Stimulated activated CD4-positive, alpha-beta T cell treated with anti-CD3 and anti-CD28 coated beads, TNF-alpha, amount 100 ng/mL, for 24 hours (primary cell): ENCODE measurements at places on chromosomes 16 and 17.

DNA sequence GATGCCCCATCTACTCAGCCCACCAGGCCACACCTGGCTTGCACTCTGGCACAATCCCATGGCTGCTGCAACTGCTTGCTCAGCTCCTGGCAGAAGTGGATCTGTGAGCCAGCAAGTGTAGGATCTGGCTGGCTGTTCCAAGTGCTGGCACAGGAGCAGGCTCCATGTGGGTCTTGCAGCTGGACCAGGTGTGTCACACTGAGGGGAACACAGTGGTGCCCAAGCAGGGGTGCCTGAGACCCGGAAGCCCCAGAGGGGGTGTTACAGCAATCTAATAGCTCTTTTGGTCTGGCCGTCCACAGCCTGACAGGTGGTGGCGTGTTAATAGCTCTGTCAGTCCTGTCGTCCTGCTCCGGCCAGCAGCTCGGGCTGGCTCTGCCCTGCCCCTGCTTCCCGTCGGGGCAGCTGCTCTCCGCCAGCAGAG lies 19.6 kb upstream of the GOT2 start:
- DNase-seq, result no peak

- DNase-seq, result no peak
Measured at GRCh38 chr17:51493206-51493605, 232.9 kb downstream of the UTP18 start.

- no peak for DNase-seq
Measured at GRCh38 chr17:55607731-55608341, 96.6 kb upstream of the SMIM36 start.

GRCh38 chr16:72936408-72936807 lies 111.5 kb downstream of the ZFHX3 start:
- DNase-seq, result no peak

DNA sequence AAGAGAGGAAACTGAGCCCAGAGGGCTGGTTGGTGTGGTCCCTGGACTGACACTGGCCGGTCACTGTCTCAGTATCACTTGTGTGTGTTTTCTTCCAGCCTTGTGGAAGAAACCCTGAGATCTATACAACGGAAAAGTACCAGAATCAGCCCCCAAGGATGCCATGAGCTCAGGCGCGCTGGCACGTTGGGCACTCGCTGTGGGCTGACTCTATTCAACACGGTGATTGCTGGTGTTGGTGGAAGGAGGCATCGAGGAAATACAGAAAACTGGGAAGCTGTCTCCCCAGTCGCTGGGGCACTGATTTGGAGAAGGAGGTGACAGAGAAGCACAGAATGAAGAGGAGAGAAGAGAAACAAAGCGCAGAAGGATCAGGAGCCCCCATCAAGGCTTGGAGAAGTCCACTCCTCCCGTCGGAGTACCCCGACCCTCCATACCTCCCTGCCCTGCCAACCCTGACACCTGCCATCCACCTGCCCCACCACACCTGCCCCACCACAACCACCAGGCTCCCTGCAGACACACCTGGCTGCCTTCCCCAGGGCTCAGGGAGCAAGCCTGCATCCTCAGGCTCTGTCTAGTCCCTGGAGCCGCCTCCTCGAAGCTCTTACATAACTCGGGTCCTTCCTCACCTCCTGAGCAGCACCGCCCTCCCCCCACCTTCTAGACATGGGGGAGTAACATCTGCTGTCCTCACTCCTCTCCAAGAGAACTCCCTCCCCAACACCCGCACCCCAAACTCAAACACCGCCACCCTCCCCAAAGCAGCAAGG lies 66.5 kb downstream of the RBFOX3 start:
- no peak for DNase-seq

DNA sequence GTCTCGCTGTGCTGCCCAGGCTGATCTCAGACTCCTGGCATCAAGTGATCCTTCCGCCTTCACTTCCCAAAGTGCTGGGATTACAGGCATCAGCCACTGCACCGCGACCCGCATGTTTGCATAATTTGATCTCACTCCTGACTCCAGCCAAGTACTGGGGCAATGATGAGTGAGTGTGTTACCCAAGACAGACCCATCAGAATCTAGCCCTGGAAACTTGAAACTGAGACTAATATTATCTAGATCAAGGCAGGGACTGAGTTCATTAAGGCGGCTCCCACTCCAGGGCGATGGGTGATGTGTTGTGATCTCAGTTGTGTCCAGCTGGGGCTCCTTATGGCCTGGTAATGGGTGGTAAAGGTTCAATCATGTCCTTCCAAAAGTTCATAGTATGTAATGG lies 53.4 kb downstream of the EMP2 start:
- no peak for DNase-seq

DNA sequence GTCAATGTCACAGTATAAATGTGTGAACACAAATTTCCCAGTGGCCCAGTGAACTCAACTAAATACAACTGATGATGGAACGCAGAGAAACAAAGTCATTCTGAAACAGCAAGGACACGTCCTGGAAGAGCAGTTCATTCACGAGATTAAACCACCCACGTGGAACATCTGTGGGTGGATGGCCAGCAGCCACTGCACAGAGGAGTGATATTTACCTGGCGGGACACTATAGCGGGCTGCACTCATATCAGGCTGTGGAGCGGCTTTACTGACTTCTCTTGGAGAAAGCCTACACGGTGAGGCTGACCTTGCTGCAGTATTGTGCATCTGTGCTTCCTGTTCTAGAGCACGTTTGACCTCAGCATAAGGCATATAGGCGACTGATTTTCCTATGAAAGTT lies 87.3 kb downstream of the TTC19 start:
- no peak for DNase-seq

GRCh38 chr17:14886200-14886739 lies 378.9 kb downstream of the PMP22 start:
- no peak for DNase-seq

GRCh38 chr17:75476752-75477489 lies 20.5 kb downstream of the TMEM94 start:
- no peak for DNase-seq

- DNase-seq, result no peak
Measured at GRCh38 chr16:87644186-87644585, 41.9 kb downstream of the JPH3 start.

- DNase-seq, result no peak
Measured at GRCh38 chr16:87930456-87930855, 5.9 kb downstream of the CA5A start.

GRCh38 chr16:23516366-23517137 lies 6.3 kb upstream of the GGA2 start:
- DNase-seq, result no peak

DNA sequence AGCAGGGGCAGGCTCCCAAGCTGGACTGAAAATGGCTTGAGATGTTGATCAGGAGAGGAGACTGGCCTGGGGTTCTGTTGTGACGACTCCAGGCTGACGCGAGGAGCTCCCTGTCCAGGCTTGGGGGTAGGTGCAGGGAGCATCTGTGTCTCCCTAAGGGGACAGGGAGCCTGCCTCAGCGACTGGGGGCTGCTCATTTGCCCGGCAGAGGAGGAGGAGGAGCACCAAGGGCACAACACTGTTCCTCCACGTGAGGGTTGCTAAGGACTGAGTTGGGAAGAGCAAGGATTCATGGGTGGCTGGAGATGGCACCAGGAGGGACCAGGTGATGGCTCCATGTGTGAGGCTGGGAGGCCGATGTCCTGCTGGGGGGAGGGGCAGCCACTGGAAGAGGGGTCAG lies 53.3 kb downstream of the USP22 start:
- DNase-seq, result no peak

DNA sequence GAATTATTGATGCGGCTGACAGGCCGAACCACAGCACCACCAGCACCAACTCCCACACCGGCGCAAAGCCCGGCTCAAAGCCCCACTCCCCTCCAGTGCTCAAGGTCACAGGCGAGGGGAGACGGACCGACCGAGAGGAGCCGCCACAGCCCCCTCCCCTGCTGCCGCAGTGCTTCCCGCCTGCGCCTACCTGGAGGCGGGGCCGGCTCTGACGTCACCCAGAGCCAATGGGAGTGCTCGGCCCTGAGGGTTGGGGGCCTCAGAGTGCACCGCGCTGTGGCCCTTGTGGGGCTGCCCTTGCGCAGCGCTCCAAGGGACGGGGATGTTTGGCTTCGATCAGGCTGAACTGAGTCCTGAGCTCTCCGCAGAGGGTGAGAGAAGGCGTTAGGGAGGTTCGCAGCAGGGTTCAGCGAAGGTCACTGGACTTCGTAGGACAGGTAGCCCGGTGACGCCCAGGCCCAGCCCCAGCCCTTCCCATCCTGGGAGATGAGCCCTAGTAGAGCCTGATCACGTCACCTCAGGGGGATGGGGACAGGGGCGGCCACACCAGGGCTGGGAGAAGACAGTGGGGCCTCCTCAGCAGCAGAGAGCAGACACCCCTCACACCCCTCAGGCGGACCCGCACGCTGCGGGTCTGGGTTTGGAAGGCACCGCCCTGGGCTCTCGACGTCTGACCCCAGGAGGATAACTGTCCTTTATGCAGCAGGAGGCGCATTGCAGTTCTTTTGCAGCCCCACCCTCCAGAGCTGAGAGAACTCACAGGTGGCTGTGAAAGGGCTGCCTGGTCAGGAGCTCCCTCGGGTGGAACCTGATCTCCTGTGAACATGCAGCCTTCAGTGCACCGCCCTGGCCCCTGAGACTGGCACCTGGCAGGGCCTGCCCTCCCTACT lies 1.5 kb downstream of the NDRG4 start:
- DNase-seq, result peak; percentile 59

DNA sequence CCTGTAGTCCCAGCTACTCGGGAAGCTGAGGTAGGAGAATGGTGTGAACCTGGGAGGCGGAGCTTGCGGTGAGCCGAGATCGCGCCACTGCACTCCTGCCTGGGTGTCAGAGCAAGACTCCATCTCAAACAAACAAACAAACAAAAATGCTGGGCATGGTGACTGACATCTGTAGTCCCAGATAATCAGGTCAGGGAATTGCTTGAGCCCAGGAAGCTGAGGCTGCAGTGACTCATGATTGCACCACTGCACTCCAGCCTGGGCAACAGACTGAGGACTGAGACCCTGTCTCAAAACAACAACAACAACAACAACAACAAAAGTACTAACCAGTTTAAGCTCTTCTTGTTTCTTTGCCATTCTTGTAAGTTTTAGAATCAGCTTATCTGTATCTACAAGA lies 383.0 kb upstream of the PMFBP1 start:
- no peak for DNase-seq

DNA sequence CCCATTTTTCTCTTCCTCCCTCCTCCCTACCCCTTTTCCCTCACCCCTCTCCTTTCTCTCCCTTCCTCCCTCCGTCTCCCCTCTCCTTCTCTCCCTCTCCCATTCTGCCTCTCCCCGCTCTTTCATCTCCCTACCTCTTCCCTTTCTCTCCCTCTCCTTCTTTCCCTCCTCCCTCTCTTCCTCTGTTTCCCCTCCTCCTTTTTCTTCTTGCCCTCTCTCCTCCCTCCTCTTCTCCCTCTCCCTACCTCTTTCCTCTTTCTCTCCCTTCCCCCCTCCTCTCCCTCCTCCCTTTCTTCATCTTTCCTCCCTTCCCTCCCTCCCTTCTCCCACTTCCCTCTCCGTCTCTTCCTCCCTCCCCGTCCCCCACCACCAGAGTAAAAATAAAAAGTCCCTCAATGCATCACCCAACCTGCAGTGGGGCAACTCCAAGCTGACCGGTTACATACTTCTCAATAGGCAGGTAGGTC lies 10.4 kb downstream of the CHD9NB start:
- no peak for DNase-seq

DNA sequence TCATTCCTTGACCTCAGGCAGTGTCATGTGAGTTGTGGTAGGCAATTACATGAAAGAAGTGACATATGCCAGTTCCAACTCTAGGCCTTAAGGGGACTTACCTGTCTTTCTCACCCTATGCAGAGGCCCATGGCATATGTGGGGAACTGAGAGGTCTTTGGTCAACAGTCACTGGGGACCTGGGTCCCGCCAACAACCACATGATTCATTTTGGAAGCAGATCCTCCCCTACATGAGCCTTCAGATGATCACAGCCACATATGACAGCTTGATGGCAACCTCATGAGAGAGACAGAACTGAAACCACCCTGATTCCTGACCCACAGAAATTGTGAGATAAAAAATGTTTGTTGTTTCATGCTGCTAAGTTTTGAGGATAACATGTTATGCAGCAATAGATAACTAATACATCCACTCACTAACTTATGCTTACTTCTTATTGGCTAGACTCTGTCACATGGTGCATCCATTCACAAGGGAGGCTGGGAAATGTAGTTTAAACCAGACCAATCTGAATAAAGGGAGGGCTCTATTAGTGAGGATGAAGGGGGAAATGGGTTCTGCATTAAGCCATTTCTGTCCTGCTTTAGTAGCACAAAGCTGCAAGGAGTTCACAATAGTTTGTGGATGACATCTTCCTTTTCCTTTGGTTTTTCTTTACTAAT lies 298.2 kb downstream of the HAPSTR1 start:
- DNase-seq, result no peak

- no peak for DNase-seq
Measured at GRCh38 chr16:89574681-89575246, 794 bp upstream of the CPNE7 start.

GRCh38 chr17:55588446-55589242 lies 77.4 kb upstream of the SMIM36 start:
- DNase-seq, result no peak

- DNase-seq, result no peak
Measured at GRCh38 chr17:30323262-30323894, 10.5 kb downstream of the TMIGD1 start.

DNA sequence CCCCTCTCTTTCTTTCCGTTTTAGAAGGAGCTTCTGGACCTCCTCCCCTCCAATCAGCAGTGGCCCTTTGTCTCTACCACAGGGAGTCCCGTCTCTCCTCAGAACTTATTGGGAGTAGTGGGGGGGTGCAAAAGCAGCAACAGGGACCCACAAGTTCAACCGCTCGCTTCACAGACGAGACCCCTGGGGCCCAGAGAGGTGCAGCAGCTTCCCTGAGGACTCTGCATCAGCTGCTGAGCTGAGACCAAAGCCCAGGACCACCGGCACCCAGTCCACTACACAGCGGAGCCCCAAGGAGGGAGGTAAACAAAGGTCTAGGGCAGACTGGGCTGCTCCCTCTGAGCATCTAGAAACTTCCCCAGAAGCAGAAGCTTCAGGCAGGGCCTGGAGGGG lies 123.9 kb downstream of the SDK2 start:
- DNase-seq, result no peak

- DNase-seq, result no peak
Measured at GRCh38 chr16:79334127-79334526, 266.4 kb downstream of the MAF start.

- DNase-seq, result no peak
Measured at GRCh38 chr16:8958344-8959167, 5.2 kb downstream of the USP7 start.

DNA sequence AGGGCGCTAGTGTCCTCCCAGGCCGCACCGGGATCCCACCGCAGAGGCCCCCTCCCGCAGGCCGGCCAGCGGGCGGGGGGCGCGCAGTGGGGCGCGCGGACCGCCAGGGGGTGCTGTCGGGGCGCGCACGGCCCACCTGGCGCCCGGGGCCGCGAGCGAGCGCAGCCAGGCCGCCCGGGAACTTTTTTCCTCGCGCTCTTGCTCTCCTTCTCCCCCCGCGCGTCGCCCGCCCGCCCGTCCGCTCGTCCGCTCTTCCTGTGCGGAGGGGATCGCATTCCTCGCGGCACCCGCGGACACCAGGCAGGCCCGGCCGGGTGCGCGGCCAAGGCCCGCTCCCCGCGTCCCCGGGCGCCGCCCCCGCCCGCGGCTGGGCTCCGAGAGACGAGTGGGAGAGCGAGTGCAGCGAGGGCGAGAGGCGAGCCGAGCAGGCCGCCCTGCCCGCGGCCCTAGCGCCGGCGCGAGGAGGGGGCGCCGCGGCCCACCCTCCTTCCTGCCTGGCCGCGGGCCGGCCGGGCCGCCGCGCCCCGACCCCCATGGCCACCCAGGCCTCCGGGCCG lies at the start of gene RAI1:
Gene RAI1 (plus strand): TSS at position 272 of the 557 bp plus-strand sequence. CDS start 111,491 bp downstream, outside the sequence.
- DNase-seq, result no peak

GRCh38 chr16:82506692-82507670 lies 119.8 kb upstream of the CDH13 start:
- DNase-seq, result no peak

GRCh38 chr17:49787884-49788477 lies 500 bp upstream of the KAT7 start:
- no peak for DNase-seq
